ENCODE measurements at places on chromosomes 12 and 14.
A peak's percentile ranks its signal among the peaks of the same experiment; 100 is the strongest.

- DNase-seq, result no peak
These were observed 54.4 kb upstream of the PRMT8 start for GRCh38 chr12:3436461-3437065.

- DNase-seq, result peak; percentile 38
These were observed 4.4 kb downstream of the MAP4K5 start for GRCh38 chr14:50528000-50528399.

DNA sequence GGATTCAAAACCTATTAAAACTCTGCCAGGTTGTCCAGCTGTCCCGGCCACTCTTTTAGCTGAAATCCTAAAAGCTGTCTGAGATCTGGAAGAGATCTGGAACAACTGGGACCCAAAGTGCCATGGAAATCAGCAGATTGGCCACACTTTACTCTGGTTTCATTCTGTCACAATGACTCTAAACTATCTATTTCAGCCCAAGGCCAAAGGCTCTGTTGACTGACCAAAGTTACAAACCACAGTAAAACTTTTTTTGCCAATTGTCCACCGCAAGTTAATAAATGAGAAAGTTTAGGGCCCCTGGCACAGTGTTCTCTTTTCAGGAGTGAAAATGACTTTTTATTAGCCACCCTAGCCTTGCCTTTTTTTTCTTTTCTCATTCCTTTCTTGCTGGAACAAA lies 113.4 kb upstream of the CPM start:
- no peak for DNase-seq

GRCh38 chr14:36522972-36523715 lies 3.1 kb upstream of the NKX2-1 start:
- no peak for DNase-seq

DNA sequence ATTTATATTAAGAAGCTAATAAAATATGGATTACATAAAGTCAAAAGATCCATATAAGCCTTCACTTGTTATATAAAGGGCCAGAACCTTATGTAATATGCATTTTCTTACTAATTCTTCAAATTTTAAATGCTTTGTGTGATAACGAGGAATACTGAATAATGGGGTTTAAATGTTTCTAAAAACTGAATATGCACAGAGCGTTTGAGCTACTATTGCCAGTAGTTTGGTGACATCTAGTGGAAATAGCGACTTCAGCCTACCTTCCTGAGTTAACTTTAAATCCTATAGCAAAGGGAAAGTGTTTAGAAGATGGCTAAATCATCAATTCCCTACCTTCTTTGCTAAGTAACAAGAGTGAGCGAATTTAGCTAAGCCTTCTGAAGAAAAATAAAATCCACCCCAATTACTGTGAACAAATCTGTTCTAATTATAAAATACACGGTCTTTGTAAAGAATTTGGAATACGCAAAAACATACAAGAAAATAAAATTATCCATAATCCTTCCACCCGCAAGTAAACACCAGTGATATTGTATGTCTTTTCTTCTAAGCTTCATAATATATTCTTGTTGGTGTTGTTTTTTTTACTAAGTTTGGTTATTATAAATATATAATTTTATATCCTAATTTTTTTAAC lies 115.5 kb upstream of the G2E3 start:
- peak; percentile 26 for DNase-seq

DNA sequence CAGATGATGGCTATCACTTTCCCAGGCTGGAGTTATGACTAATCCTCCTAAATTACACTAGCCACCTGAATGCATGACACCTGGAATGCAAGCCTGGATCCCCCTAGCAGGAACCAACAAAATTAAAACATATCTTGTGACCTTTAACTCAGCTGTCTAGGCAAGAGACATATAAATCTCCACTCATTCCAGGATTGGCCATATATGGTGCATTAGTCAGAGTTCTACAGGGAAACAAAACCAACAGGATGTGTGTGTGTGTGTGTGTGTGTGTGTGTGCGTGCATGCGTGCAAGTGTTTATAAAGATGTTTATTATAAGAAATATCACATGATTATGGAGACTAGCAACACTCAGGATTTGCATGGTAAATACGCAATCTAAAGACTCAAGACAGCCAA lies 212.8 kb downstream of the KIF21A start:
- DNase-seq, result no peak

GRCh38 chr14:100778951-100779690 lies 46.8 kb upstream of the MEG3 start:
- no peak for DNase-seq

GRCh38 chr14:85576218-85576617 lies 46.3 kb downstream of the FLRT2 start:
- DNase-seq, result no peak

- DNase-seq, result no peak
These were observed 64.2 kb downstream of the GALNT9 start for GRCh38 chr12:132265056-132265800.

GRCh38 chr14:69887740-69888657 lies 8.8 kb downstream of the SMOC1 start:
- no peak for DNase-seq

GRCh38 chr12:23781118-23781517 lies 168.4 kb downstream of the SOX5 start:
- DNase-seq, result no peak

DNA sequence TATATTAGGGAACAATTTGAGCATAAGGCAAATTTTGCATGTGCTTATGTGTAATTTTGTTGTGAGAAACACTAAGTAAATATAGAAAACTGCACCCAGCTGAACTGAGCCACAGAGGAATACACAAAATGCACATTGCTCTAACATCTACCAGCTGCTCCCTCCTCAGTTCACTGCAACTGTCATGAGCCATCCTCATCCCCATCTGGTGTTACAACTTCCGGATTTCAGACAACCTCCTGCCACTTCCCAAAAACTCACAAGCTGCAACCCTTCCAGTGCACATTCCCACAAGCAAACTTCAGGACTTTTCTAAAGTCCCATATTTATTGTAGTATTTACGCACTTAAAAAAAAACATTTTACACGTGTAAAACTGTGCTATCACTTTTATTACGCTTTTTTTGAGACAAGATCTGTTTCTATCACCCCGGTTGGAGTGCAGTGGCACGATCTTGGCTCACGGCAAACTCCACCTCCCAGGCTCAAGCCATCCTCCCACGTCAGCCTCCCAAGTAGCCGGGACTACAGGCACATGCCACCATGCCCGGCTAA lies 169.1 kb upstream of the TBX3 start:
- DNase-seq, result no peak

DNA sequence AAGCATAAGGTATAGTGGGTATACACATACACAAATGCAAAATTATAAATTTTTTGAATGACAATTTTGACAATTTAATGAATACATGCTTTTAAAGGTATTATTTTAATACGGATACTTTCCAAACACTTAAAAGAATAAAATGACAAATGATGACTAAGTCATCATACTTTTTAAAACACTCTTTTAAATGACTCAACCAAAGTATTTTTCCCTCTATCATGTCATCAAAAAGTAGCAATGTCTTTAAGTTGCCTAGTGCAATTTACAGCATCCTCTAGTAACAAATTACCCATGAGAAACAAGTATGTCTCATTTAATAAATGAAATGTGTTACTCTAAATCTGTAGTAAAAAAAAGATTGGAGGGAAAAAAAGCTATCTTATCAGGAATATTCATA lies 73.3 kb downstream of the RPS6KA5 start:
- no peak for DNase-seq

DNA sequence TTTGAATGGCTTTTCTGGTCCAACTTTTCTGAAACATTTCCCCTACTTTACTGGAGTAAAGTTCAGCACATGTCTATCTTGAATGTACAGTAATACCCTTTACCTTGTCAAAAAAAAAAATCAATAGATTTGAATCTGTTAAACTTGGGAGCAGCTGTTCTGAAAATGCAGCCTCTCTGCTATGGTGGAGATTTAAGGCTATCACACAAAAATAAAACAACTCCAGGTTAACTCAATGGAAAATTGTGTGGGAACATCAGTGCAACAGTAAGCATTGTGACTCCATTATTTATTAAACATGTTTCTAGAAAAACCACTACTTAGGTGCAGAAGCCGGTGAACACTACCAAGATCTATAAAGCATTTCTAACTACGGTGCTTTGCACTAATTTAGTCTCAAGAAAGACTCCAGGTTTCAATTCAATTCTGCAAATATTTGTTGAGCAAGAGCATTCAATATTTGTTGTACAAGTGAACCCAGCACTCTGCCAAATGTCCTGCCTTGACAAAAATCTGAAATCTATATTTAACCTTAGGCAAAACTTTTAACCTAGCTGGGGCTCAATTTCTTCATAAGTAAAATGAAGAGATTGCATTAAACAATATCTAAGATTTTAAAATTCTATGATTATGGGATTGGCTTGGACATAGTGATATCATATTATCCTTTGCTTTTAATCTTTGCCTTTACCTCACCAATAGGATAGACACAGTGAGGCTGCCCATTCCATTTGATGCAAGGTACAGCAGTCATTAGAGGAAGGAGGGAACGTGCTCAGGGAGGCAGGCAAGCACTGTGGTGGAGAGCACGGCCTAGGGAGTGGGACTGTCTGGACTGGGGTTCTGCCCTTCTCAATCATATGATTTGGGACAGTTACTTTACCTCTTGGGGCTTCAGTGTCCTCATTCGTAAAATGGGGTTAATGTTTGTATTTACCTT lies 155.2 kb downstream of the KITLG start:
- no peak for DNase-seq

- DNase-seq, result no peak
These were observed 46.9 kb upstream of the FRS2 start for GRCh38 chr12:69423037-69423905.

DNA sequence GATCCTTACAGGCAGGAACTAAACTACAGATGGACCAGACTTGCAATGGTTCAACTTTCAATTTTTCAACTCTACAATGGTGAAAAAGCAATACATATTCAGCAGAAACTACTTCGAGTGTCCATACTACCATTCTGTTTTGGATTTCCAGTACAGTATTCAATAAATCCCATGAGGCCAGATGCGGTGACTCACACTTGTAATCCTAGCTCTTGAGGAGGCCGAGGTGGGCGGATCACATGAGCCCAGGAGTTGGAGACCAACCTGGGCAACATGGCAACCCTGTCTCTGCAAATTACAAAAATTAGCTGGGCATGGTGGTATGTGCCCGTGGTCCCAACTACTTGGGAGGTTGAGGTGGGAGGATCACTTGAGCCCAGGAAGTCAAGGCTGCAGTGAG lies 336.1 kb downstream of the MED13L start:
- DNase-seq, result no peak

DNA sequence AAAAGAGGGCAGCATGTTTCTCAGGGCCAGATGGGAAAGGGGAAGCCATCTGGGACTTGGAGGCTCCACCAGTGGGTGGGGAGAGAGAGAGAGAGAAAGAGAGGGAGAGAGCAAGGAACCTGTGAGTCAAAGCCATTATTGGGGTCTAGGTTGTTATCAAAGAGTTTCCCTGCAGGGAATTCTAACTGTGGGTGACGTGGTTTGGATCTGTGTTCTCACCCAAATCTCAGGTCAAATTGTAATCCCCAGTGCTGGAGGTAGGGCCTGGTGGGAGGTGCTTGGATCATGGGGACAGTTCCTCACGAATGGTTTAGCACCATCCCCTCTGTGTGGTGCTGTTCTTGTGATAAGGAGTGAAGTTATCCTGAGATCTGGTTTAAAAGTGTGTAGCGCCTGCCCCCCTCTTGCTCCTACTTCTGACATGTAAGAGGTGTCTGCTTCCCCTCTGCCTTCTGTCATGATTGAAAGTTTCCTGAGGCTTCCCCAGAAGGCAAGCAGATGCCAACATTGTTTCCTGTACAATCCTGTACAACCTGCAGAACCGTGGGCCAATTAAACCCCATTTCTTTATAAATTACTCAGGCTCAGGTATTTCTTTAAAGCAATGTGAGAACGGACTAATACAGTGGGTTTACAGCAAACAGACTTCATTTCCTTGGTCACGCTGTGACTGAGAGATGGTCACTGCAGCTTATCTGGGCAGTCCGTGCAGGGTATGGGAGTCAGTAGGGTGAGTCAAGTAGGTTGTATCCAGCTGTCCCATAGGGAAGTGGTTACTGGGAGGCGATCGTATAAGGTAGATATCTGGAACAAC lies 52.4 kb downstream of the CCDC91 start:
- DNase-seq, result no peak

GRCh38 chr14:105980224-105980623 lies 453.8 kb downstream of the TMEM121 start:
- peak; percentile 15 for DNase-seq

GRCh38 chr14:53093206-53093605 lies 59.9 kb downstream of the DDHD1 start:
- DNase-seq, result no peak

GRCh38 chr12:85280984-85281630 lies 1.1 kb downstream of the ALX1 start:
- no peak for DNase-seq

DNA sequence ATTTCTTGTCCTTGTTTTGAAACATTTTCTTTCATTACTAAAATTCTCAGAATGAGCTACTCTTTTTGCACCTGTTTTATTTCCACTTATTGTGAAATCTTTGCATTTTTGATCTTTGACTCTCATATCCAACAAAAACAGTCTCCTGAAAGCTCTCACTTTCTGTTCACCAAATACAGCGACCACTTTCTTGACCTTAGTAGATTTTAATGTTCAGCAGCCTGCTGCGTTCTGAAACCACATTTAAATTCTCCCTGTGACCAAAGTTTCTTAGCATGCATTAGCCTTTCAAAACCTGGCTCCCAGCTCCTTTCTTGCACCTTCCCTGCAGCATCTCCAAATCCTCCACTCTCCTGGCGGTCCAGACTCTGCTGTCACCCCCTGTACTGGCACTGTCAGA lies 404.4 kb upstream of the PDE3A start:
- no peak for DNase-seq

GRCh38 chr14:34749408-34749807 lies 35.0 kb upstream of the CFL2 start:
- no peak for DNase-seq

DNA sequence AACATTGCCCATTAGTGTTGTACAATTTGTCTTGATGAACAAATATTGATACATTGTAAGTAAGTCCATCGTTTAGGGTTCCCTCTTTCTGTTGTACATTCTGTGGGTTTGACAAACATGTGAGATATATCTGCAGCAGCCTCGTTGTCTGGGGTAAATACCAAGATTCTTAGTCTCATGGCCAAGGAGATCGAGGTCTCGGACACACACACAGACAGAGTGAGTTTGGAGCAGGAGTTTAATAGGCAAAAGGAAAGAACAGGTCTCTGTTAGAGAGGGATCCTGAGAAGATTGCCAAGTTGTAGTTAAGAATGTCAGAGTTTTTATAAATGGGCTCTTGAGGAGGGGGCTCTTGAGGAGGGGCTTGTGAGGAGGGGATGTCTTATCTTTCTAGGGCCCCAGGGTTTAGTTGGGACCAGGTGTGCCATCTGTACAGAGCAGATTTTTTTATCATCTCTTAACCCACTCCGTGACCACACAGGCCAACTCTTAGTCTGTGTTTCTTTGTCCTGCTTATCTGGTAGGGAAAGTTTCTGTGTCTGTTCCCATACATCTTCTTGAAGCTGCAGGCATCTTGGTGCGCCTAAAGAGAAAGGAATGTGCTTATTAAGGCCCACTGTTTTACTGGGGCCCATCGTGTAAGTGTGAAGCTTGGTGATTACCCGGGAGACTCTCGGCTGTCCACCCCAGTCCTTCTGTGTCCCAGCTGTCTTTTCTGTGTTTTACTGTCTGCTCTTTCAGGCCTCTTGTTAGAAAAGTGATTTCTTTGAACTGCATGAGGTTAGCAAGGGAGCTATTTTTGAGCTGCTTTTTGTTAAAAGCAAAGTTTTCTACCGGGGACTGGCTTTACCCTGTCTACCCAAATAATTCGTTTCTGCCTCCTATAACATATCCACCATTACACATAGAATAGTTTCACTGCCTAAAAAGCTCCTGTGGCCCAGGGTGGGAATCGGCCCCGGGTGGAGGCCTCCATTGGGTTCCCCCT lies 22.4 kb upstream of the CLEC2D start:
- DNase-seq, result peak; percentile 10

GRCh38 chr14:81715731-81716130 lies 182.1 kb upstream of the SEL1L start:
- DNase-seq, result no peak

Data from HFFc6 (cell line).